ENCODE measurements at places on chromosomes 11 and 22. TPM values are rescaled to one million over a fixed set of nuclear protein-coding genes. Genes with fewer than 3 reads are reported as not detected.

Gene SLC6A5
- total RNA-seq: not detected

Gene RFPL2
- total RNA-seq: not detected

Gene RGL4
- total RNA-seq: not detected

DNA sequence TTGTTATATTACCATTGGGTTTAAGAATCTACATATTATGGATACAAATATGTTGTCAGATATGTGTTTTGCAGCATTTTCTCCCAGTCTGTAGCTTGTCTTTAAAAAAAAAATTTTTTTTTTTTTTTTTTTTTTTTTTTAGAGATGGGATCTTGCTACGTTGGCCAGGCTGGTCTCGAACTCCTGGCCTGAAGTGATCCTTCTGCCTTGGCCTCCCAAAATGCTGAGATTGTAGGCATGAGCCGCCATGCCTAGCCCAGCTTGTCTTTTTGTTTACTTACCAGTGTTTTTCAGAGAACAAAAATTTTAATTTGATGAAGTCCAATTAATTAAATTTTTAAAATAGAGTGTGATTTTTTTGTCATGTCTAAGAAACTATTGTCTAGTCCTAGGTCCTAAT is 29.8 kb downstream of the INCENP start:
- no peak for DNase-seq

GRCh38 chr11:94201004-94201465 is 72.4 kb downstream of the PANX1 start:
- peak; percentile 94 for DNase-seq

DNA sequence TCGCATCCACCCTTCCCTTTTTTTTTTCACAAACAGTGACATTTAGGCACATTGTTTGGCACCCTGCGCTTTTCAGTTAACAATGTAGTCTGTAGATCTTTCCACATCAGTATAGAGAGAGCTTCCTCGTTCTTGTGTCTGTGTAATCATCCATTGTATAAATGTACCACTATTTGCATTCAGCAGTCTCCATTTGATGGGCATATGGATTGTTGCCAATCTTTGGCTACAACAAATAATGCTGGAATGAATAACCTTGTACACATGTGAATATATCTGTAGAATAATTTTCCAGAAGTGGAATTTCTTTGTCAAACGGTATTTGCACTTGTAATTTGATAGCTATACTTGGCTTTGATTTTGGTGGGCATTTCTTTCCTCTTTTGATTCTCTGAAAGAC is 17.1 kb downstream of the MPEG1 start:
- DNase-seq: no peak

DNA sequence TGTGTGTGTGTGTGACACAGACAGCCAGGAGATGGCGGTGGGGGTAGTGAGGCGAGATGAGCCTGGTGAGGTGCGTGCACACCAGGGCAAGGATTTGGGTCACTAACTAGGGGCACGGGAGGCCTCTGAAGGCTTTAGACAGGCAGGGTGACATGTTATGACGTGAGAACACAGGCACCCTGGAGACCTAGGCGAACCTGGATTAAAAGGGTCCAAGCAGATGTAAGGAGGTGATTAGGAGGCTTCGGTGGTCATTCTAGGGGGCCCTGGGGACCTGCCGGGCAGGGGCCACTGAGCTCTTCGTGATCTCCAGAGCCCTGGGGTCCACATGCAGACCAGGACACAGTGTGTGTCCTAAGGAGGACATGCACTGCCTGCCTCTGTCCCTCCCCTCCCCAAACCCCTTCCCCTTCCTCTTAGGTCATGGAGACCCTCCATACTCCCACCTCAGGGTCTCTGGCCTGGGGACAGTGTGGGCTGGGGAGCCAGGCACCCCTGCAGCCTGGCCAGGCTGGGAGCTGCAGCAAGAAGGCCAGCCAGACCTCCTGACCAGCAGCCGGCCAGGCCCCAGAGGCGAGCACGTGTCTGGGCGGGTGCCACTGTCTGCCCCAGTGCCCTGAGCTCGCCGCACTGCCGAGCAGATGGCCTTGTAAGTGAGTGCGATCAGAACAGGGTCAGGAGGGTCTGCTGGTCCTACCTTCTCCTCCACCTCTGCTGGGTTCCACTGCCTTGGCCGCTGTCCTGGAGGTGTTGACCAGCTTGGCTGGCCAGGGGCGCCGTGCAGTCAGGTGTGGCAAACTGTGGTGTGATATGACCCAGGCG is 32.1 kb downstream of the IFT27 start:
- DNase-seq: no peak

DNA sequence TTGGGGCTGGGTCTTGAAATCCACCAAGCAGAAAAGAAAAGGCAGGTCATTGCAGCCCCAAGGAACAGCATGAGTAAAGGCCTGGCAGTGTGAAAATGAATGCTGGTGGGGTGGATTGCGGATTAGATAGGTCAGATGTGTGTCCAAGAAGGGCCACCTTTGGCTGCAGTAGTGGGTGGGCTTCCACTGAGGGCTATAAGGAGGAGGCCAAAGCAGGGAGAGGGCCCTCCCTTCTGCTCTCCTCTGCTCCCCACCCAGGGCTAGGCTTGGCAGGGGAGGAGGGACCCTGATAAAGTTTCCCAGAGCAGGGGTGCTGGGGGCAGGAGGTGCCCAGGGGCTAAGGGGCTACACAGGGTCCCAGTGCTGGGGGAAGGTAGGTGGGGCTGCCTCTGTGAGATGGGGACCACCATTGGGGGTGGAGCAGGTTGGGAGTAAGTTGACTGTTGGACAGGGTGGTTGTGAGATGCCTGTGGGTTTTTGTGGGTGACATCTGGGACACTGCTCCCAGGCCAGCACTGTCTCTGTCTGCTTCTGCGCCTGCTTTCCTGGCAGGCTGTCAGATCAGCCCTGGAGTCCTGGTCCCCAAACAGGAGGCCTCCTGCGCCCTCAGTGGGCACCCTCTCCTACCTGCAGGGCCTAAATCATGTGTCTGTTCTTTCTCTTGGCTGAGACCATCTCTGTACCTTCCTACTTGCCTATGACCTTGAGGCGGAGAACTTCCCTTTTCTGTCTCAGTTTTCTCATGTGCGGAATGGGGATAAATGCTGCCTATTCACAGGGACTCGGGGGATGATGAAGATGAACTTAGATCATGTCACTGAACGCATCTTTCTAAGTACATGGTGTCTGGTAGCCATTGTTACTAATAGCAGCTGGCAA is 1.9 kb downstream of the CAPN5 start:
- DNase-seq: no peak

DNA sequence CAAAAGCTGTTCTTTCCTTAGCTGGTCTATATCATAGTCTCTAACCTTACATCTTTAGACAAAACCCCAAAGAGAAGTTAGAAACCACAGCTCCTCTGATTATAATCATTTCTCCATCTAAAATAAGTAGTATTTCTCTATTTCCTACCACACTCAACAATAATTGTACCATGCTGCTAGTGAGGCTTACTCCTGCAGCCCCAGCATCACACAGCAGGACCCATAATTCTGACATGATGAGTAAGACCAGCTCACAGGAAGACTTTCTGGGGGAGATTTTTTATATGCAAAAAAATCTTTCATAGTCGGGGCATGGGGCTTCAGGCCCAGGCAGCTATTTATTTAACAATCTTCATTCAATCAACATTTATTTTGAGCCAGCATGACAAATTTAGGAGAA is 441.6 kb downstream of the DYNC2H1 start:
- no peak for DNase-seq

DNA sequence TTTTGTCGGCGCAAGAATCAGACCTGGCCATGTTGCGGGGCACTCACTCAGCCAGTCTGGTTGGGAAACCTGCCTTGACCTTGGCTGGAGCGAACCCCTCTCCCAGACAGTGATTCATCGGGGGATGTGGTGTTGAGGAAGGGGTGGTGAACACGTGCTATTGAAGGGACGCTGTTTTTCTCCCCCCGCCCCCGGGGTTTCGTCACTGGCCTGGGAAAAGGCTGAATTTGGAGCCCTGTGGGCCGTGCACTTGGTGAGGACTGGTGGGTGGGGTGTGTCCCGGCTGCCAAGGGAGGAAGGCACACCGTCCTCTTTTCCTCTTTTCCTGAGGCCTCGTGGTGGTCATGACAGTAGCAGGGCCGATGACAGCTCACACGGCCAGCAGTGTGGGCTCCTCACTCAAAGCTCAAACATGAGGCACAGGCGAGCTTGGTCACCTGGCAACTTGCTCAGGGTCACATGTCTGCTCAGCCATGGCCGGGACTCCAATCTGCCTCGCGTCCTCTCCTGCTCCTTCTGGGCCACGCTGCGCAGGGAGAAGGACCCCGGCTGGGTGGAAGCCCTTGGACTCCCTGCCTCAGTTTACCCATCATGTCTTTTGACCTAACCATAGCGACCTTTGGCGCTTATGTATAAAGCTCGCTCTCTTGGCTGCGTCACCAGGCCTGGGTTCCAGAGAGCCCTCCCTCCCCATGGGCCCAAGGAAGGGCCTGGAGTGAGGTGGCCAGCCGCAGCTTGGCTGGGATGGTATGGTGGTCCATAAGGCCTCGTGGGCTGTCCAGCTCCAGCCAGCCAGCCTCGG is 49.4 kb downstream of the SMIM38 start:
- DNase-seq: no peak

DNA sequence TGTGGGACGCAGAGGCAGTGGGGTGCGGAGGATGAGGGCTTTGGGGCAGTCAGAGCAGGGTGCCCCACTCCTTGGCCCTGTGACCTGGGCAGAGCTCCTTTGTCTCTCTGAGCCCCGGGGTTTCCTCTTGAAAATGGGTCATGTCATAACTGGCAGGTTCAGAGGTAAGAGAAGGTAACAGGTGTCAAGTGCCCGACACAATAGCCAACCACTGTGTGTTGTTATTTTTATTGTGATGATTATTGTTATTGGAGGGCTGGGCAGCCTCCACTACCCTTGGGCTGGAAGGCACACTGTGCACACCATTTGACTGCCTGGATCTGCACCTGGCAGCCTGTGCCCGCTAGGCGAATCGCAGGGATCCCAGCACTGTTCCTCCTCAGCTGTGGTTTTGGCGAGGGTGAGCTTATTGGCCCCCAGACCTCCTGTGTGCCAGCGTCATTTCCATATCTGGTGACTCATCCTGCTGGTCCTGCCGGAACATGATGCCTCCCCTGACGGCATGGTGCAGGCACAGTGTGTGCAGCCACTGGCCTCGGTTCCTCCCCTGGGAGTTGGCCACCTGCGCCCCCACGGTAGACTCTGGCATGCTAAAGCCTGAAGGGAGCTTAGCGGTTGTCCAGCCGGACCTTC is 15.4 kb upstream of the SOX10 start:
- DNase-seq: peak; percentile 61

GRCh38 chr11:127651888-127652221 is 651.3 kb upstream of the KIRREL3 start:
- peak; percentile 48 for DNase-seq

GRCh38 chr22:48070760-48071159 is 1308.3 kb downstream of the TBC1D22A start:
- DNase-seq: no peak
